ENCODE measurements at places on chromosomes 4 and X. TPM values are rescaled to one million over a fixed set of nuclear protein-coding genes. Genes with fewer than 3 reads are reported as not detected.

- DNase-seq, result peak; percentile 14
These were observed 38.4 kb upstream of the SCOC start for GRCh38 chr4:140335076-140335475.

- no peak for DNase-seq
These were observed 1722.9 kb upstream of the PCDH10 start for GRCh38 chr4:131426023-131426758.

GRCh38 chr4:67460574-67460973 lies 84.7 kb downstream of the CENPC start:
- DNase-seq, result no peak

- no peak for DNase-seq
These were observed 99.2 kb downstream of the SORCS2 start for GRCh38 chr4:7291372-7292114.

- DNase-seq, result no peak
These were observed 1953.1 kb upstream of the ADGRL3 start for GRCh38 chr4:59247032-59247431.

DNA sequence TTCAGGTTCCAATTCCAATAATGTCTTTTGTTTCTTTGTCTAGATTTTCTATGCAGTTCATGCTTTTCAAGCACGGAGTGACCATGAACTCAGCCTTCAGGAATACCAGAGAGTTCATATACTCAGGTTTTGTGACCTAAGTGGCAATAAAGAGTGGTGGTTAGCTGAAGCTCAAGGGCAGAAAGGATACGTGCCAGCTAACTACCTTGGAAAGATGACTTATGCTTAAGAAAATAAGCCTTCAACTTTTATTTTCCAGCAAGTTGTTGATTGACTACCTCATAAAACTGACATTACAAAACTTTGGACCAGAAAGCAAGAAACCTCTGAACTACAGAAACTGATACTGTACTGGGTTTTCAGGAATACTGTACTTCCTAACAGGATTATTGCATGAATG lies 30.8 kb downstream of the INTS12 start:
- DNase-seq, result no peak

DNA sequence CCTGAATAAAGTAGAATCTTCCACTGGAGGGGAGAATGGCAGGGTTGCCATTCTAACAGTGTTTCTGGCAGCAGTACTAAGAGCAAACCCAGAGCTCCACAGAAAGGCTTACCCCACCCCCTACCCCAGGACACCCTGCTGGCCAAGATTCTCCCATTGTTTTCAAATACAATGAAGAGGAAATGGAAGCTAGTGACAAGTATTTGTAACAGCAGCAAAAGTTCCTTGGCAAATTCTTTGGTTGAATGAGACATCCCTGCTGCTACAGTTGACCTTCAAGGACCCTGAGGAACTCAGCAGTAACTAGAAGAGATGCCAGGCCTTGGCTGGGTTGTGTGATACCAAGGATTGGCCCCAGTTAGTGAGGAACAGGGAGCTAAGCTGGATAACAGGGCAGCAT lies 124.2 kb upstream of the DGKK start:
- peak; percentile 85 for DNase-seq

DNA sequence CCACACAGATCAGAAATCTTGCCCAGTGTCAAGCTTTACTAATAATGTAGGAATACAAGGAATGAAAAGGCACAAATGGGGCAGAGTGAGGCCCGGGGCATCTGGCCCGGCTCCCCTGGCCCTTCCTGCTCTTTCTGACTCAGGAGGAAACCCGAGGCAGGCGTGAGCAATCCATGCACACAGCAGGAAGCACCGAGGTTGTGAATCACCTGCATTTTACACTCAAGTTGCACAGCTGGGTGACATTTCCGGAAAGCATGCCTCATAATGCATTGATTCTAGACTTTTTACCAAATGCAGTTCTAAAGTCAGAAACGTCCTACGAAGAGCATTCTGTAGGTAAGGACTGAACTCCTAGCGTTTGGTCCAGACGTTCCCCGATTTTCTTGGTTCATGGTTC lies 38.9 kb downstream of the PRIMPOL start:
- DNase-seq, result peak; percentile 96

DNA sequence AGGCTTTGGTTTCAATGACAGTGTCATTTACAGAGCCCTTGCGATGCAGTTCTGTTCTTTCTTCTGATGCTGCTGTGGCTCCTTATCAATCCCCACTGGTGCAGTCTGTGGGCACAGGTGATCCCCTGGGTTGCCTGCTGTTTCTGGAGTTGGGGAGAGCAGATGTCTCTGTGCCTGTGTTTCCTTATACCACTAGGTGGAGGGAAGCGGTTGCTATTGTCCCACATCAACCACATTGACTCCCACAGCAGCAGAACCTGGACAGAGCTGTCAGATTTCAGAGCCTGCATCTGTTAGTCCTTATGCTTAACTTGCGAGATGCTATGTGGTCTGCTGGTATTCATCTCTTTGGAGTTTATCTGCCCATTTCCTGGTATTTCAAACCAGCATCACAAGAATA lies 57.7 kb downstream of the NEIL3 start:
- no peak for DNase-seq

- DNase-seq, result no peak
These were observed 851 bp downstream of the SFRP2 start for GRCh38 chr4:153788051-153788412.

Gene MMRN1
- 2,743 TPM for total RNA-seq

Gene MAGEC2
- total RNA-seq, result not detected
